ENCODE measurements at places on chromosomes 13 and 19.

GRCh38 chr19:7505682-7506384, 10.1 kb upstream of the ZNF358 start:
- no peak for DNase-seq

- no peak for DNase-seq
Measured at GRCh38 chr13:98171900-98172589, 5.0 kb downstream of the RNF113B start.

GRCh38 chr13:31049833-31050232, 111.9 kb downstream of the HSPH1 start:
- DNase-seq: no peak

GRCh38 chr13:30126903-30127428, 180.4 kb downstream of the KATNAL1 start:
- no peak for DNase-seq

GRCh38 chr19:7292950-7293761, 1.1 kb downstream of the INSR start:
- no peak for DNase-seq
